ENCODE measurements at places on chromosomes 11 and 22.

- peak; percentile 62 for DNase-seq
These were observed 76.1 kb upstream of the RTL6 start for GRCh38 chr22:44574057-44574639.

GRCh38 chr11:86199354-86199753, 45.2 kb upstream of the EED start:
- no peak for DNase-seq

GRCh38 chr11:72189455-72190250, 2.3 kb upstream of the FOLR1 start:
- DNase-seq = no peak

DNA sequence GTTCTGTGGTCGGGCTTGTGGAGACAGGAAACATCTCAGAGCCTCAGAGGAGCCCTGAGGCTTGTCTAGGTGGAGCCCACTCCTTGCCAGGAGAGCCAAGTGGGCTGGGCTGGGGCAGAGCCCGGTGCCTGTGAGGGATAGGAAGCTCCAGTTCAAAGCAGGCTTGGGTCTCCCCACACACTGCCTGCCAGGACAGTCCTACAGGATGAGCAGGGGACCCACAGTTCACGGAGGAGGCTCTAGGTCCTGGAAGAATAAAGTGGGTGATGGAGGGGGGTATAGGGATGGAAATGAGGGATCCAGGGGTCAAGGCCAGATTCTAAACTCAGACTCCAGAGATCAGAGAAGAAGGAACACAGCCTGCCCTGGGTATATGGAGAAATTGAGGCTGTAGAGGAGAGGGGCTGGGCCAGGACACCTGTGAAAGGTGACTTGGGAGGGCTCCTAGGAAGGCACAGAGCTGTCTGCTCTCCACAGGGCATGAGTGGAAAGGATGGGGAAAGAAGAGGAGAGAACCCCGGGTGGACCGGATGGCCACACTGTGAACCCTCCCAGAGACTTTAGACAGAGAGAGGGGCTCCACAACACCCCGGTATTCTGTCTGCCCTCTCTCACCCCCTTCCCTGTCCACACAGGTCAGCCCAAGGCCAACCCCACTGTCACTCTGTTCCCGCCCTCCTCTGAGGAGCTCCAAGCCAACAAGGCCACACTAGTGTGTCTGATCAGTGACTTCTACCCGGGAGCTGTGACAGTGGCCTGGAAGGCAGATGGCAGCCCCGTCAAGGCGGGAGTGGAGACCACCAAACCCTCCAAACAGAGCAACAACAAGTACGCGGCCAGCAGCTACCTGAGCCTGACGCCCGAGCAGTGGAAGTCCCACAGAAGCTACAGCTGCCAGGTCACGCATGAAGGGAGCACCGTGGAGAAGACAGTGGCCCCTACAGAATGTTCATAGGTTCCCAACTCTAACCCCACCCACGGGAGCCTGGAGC, 7.4 kb downstream of the IGLL5 start:
- DNase-seq = no peak

DNA sequence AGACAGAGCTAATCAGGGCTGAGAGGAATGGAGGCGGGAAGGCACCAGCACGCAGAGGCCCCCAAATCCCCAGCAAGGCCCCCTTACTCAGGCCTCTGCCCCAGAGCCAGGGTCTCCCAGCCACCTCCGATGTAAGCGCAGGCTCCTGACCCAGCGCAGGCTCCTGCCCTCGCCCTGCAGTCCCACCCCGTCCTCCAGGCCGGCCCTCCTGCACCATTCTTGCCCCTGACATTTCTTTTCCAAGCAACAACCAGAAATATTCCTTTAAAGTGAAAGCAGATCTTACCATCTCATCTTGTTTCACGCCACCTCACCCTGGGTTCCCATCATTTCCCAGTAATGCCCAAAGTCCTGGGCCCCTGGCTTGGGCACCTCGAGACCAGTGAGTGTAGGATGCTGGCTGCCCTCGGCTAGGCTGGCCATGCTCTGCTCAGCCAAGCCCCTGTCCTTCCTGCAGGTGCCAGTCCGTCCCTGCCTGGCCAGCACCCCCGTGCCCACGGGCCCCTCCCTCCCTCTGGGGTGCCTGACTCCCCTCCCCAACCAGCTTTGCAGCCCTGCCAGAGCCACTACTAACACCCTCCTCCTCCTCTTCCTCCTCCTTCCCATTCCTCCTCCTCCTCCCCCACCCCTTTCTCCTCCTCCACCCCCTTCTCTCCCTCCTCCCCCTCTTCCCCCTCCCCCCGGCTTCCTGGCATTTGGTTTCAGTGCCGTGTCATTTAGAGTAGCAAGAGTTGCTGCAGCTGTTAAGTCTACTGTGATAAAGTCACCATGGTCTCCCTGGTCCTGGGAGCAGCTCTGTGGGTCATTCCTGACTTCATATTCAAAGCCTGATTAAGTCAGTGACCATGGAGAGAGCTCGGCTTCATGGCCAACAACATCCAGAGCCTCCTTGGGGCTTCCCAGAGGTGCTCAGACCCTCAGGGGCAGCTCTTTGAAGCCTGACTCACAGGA, 78.7 kb downstream of the PIWIL3 start:
- DNase-seq = peak; percentile 10

- no peak for DNase-seq
These were observed 527.9 kb upstream of the B3GAT1 start for GRCh38 chr11:134939905-134940304.

- DNase-seq = no peak
These were observed 447.7 kb downstream of the TBC1D22A start for GRCh38 chr22:47210112-47210657.

GRCh38 chr11:2189938-2190656, 18.5 kb upstream of the TH start:
- no peak for DNase-seq

GRCh38 chr11:86246293-86246675, 1.7 kb downstream of the EED start:
- DNase-seq = no peak

Data from NCI-H2029 treated with DMSO at 0.1 percent for 48 hours (cell line).